Hematopoietic multipotent progenitor cell treated with erythropoietin and hydrocortisone succinate and interleukin-3 and kit ligand, for 8 days (in vitro differentiated cells): ENCODE measurements at places on chromosomes 4 and X.

- no peak for DNase-seq
Measured at GRCh38 chr4:39497909-39498726, 29.1 kb downstream of the UGDH start.

DNA sequence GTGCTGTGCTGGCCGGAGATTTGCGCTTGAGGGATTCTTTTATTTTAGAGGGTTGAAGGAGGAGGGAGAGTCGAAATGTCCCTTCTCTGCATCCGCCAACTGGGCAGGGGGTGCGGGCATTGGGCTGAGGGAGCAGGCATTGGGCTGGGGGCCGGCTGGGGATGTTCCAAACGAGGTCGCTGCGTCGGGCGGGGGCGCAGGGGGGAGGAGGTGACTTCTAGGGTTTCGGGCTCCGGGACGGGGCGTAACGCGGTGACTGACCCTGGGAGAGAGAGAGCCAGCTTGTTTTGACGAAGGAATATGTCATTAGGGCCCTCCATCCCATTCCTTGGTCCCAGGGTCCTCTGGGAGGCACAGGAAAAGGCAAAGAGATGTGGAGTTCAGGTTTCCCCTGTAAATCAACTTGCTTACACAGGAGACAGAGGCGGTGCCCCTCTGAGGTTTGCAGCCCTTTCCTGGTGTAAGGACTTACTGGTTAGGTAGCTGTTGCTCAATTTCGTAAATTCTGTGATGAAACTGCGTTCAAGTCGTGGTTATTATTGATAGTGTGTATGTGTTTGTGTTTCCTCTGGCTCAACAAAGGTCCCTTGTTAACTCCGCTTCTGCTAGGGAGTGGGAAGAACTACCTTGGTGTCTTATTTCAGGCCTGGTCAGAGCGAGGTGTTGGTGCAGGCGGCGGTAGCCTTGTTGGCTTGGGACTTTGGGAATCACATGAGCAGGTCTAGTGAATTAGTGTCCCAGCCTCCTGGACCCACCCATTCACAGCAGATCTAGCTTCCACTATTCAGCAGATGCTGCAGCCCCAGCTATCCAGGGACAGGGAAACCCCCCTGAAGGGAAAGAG lies 716 bp downstream of the FHIP1A start:
- no peak for DNase-seq

DNA sequence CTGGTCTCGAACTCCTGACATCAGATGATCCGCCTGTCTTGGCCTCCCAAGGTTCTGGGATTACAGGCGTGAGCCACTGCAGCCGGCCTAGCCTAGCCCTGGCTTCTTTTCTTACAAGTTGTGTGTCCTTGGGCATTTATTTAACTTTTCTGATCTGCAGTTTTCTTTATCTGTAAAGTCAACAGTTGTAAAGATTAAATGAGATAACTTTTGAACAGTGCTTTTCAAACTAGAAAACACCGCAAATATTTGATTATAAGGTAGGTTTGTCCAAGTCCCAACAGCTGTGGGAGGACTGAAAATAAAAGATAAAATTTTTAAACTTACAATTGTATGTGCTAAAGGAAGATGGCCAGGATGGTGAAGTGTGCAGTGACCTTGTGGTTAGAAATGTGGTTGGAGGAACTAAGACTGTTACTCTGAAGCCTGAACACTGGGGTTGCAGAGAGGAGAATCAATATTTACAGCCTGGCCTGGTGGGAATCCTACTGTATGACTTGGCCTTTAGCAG lies 44.8 kb downstream of the GSX2 start:
- peak; percentile 35 for DNase-seq

- peak; percentile 15 for DNase-seq
Measured at GRCh38 chrX:129642641-129643040, 12.1 kb downstream of the APLN start.

GRCh38 chrX:109487640-109488039 lies 5.8 kb upstream of the GUCY2F start:
- DNase-seq: no peak

GRCh38 chr4:130747842-130748241 lies 1651.9 kb downstream of the C4orf33 start:
- DNase-seq: peak; percentile 1

DNA sequence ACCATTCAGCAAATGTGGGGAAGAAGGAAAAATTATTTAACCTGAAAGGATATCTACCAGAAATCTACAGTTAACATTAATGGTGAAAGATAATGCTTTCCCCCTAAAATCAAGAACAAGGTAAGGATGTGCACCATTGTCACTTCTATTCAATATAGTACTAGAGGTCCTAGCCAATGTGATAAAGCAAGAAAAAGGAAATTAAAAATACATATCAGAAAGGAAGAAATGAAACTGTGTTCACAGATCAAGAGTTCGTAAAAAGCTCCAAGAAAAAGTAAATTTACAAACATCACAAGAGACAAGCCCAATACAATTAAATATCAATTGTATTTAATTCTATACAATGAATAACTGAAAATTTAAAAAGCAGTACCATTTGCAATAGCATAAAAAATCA lies 57.6 kb downstream of the CNOT6L start:
- DNase-seq: no peak

DNA sequence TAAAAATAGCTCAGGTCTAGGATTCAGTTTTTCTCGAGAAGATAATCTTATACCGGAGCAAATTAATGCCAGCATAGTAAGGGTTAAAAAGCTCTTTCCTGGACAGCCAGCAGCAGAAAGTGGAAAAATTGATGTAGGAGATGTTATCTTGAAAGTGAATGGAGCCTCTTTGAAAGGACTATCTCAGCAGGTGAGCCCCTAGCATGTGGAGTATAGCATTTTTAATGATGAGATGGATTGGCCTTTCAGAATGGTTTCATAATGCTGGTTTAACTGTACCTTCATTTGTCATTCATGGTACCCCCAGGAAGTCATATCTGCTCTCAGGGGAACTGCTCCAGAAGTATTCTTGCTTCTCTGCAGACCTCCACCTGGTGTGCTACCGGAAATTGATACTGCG lies 79.4 kb downstream of the SLC10A6 start:
- no peak for DNase-seq

- no peak for DNase-seq
Measured at GRCh38 chr4:29415771-29416170, 1304.4 kb upstream of the PCDH7 start.

DNA sequence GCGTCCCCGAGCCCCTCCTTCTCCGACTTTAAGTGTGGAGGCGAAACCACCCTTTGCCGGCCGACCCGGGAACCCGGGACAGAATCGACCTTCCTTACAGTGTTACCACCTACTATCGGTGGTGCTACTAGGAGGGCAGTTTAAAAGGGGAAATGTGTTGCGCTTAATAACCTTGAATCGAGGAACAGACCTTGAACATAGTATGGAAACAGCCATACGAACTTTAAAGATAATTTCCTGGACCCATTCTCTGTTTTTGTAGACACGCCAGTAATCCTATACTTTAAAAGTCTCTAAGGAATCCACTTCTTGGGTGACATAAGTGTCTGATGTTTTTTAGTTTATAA lies 1.5 kb downstream of the ING2 start:
- no peak for DNase-seq

GRCh38 chr4:26321373-26322221 lies 783 bp downstream of the RBPJ start:
- DNase-seq: peak; percentile 24

DNA sequence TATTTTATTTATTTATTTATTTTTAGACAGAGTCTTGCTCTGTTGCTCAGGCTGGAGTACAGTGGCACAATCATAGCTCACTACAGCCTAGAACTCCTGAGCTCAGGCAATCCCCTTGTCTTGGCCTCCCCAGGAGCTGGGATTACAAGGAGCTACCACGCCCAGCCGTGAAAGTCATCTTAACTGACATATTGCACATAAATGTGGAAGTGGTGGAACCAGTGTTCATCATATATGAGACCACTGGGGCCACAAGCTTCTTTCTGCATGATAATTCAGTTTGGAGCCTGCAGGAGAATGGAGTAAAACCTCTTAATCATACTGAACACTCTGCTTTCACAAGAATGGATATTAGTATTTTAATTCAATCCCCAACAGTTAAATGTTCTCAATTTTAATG lies 12.5 kb upstream of the CTSO start:
- DNase-seq: no peak

- DNase-seq: peak; percentile 51
Measured at GRCh38 chrX:70231666-70232065, 2.8 kb upstream of the AWAT1 start.

GRCh38 chrX:153649915-153650782 lies 3.1 kb downstream of the DUSP9 start:
- no peak for DNase-seq

GRCh38 chrX:134572816-134573682 lies 85.2 kb downstream of the PLAC1 start:
- DNase-seq: no peak

DNA sequence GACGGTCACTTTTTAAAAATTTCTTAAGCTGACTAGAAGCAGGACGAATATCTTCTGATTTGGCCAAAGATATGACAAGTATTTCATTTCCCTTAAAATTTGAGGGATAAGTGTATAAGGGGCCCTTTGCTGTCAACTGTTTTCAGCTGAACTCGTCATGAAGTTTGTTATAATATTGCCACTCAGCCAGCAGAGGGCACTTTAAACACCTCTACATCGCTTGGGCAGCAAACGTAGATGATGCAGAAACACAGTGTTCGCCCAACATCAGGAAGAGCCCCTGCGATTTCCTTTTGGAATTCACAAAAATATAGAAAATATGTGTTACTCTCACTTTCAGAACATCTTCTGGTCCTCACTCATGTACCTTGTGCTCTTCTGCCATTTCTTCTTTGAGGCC lies 435.7 kb upstream of the FMR1 start:
- peak; percentile 9 for DNase-seq

GRCh38 chrX:138463476-138463875 lies 248.0 kb downstream of the FGF13 start:
- no peak for DNase-seq

GRCh38 chr4:87087015-87087414 lies 133.4 kb downstream of the KLHL8 start:
- no peak for DNase-seq

DNA sequence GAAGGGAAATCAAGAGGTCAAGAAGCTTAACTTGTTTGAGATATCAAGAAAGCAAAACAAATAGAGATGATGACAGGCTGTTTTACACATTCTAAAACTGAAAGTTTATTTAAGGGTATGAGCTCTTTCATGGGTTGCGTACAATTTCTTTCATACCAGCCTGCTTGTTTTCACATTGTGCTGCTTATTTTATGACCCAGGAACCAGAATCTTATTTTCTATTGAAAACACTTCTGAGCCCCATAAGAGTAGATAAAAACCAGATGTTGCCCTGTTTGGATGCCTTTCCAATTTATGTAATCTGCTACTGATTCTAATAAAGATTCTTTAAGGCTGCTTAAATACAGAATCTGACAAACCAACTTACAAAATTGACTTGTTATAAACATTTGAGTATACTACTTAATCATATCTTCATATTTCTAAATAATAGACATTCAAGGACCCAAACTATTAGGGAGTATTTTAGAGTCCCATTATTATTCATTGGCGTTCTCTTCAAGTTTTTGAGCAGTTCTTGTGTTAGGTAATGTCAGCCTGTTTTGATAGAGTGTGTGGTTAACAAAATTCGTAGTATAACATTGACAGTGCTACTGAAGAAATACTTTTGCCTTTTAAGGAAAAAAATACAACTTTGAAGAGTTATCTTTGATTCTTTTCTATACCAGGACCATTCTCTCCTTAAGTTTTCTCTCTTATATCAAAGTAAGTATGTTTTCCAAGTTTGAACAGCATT lies 74.4 kb downstream of the PDLIM5 start:
- no peak for DNase-seq

DNA sequence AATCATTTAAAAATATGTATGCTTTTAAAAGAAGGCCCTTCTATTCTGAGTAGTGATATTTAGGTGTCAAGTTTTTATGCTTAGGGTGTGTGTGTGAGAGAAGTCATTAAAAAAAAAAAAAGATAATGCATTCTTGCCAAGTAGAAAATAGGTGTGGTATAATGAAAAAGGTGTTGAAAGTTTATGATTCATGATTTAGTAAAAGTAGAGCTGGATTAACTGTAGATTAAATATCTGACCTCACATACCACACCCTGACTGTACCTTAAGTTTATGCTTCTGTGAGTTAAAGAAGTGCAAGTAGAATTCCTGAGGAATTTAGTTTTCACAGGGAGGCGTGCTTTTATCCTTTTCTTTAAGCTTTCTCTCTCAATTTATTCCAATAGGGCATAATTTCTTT lies 71.1 kb downstream of the BMPR1B start:
- no peak for DNase-seq

GRCh38 chr4:168551945-168552695 lies 55.3 kb downstream of the PALLD start:
- DNase-seq: peak; percentile 34
